Fibroblast of lung (primary cell): ENCODE measurements at places on chromosomes 16 and 17.

GRCh38 chr16:19245326-19245925 is 40.1 kb upstream of the CLEC19A start:
- DNase-seq: no peak

DNA sequence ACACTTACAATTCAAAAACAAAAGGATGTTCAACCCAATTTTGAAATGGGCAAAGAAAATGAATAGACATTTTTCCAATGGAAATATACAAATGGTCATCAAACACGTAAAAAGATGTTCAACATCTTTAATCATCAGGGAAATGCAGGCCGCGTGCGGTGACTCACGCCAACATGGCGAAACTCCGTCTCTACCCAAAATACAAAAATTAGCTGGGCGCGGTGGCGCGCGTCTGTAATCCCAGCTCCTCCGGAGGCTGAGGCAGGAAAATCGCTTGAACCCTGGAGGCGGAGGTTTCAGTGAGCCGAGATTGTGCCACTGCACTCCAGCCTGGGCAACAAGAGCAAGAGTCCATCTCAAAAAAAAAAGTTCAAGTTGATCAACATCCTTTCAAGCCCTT is 1.8 kb upstream of the CLUAP1 start:
- no peak for DNase-seq

DNA sequence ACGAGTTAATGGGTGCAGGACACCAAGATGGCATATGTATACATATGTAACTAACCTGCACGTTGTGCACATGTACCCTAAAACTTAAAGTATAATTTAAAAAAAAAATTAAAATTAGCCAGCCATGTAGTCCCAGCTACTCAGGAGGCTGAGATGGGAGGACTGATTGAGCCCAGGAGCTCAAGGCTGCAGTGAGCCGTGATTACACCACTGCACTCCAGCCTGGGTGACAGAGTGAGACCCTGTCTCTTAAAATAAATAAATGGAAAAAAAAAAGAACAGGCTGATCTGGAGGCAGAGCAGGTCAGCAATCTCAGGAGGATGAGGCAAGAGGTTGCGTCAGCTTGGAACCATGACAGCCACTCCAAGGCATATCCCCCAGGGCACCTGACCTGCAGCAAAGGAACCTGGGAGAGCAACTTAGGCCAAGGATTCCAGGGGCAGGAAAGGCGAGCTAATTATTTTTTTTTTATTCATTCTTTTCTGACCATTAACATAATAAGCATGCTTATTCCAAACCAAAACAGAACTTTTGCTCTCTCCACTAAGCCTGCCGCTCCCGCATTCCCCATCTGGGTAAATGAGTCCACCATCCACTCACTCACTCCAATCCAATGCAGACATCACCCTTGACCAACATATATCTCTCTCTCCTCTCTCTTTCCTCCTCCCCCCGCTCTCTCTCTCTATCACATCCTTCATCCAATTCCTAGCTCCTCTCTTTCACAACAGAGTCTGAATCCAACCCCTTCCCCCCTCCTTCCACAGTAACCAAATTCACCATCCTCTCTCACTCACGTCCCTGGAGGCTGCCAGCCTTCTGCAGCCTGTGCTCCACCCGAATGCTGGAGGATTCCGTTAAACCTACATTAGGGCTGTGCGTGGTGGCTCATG is 47.7 kb downstream of the TK2 start:
- DNase-seq: no peak

DNA sequence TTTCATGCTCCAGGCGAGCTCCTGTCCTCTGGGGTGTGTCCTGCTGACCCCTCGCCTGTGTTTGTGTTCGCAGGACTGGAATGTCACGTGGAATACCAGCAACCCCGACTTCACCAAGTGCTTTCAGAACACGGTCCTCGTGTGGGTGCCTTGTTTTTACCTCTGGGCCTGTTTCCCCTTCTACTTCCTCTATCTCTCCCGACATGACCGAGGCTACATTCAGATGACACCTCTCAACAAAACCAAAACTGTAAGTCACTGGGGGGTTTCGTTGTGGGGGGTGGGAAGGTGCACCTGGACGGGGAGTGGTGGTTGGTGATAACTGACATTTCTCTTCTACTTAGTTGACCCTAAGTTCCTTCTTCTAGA is 58.3 kb downstream of the ABCC1 start:
- DNase-seq: no peak

- no peak for DNase-seq
Measured at GRCh38 chr17:27485125-27485524, 28.9 kb downstream of the KSR1 start.

DNA sequence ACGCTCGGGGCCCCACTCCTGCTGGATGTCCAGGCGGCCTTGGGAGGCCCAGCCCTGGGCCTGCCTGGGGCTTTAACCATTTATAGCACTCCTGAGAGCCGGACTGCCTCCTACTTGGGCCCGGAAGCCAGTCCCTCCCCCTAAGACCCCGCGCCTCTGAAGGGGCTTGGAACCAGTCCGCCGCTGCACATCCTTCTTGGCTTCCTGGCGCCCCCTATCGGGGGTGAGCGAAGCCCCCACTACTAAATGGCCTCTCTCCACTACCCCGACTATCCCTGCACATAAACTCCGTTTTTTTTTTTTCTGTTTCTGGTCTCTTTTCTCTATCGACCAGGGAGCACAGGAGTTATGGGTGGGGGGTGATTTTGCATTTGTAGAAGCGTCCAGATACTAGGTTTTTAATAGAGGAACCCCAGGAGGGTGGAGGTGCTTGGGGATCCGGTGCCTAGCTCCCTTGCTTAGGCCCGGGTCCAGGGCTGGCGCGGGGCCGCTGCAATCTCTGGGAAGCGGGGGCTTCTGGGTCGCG is 633 bp upstream of the NOL3 start:
- no peak for DNase-seq

GRCh38 chr17:20246692-20247091 is 220.6 kb downstream of the LGALS9B start:
- no peak for DNase-seq

GRCh38 chr16:29986931-29987330 is 8.5 kb downstream of the HIRIP3 start:
- no peak for DNase-seq

- DNase-seq: no peak
Measured at GRCh38 chr17:7137171-7137943, 22.7 kb upstream of the ASGR2 start.

DNA sequence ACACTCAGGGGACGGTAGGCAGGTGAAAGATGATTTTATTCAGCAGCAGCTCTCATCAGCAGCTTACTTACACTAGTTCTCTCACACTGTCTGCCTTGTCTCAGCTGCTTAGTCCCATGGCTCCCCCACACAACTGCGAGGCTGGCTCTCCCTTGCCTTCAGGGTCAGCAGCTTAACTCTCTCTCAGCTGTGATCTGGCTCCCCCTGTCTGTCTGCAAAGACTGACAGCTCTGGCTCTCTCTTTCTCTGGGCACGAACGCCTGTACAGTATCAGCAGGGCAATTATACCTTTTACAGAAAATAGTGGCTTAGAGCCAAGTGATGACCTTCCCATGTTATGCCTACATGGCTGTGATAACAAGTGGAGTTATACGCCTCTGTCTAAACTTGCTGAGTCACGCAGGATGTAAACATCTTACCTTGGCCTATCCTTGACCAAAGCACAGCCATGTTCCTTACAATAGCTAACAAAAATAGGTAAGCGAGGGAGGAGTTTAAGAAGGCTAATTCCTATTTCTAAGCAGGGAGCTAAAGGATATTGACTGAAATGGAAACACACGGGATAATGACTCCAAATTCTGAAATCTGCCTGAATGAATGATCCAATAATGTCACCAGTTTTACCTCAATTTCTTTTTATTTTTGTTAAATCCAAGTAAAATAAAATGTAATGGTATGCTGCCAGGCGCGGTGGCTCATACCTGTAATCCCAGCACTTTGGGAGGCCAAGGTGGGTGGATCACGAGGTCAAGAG is 1.1 kb upstream of the NDUFAB1 start:
- DNase-seq: no peak

GRCh38 chr16:84277244-84277823 is 17.3 kb upstream of the WFDC1 start:
- DNase-seq: peak; percentile 25

GRCh38 chr16:48150707-48151106 is 5.1 kb downstream of the ABCC12 start:
- DNase-seq: no peak

GRCh38 chr16:7964167-7964566 is 626.1 kb downstream of the TMEM114 start:
- DNase-seq: no peak

GRCh38 chr17:17943281-17943984 is 28.8 kb downstream of the TOM1L2 start:
- DNase-seq: no peak

GRCh38 chr17:40541873-40542557 is 23.3 kb downstream of the CCR7 start:
- peak; percentile 34 for DNase-seq

- DNase-seq: no peak
Measured at GRCh38 chr17:42027961-42028790, 8.3 kb downstream of the NKIRAS2 start.

- no peak for DNase-seq
Measured at GRCh38 chr16:49947907-49948678, 76.9 kb upstream of the CNEP1R1 start.

GRCh38 chr16:28558456-28558855 is 4.7 kb downstream of the SGF29 start:
- DNase-seq: no peak

- DNase-seq: no peak
Measured at GRCh38 chr16:3484318-3485096, 10.8 kb downstream of the C16orf90 start.

DNA sequence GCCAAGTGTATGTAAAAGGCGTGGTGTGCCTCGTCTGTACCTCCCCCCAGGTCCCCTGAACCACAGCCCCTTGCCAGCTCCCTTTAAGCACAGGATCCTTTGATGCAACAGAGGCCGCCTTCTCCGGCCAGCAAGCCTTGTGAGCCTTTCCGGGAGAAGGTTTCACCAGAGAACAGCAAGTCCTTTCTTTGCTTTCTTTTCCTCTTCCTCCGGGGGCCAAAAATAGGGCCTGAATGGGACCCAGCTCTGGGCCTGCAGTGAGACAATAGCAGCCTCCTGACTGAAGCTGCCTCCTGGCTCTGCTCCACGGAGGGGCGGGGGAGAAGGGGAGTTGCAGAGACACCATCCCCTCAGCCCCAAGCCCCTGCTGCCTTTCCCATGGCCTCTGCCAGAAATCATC is 9.0 kb downstream of the ADGRG1 start:
- no peak for DNase-seq

DNA sequence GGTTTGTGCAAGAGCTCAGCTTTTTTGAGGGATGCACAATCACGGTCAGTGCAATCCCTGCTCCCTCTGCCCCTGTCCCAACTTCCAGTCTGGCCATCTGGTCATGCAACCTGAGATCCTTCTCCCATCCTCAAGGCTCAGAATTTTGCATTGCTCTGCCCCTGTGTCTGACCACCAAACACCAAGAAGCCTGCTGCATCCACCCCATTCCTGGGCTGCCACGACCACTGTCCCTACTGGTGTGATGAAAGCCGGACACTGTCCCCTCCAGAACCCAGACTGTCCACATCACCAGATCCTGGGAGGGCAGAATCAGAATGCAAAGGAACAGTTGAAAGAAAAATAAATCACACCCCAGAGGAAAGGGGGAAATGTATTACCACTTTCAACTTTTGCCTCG is 231.0 kb downstream of the C16orf78 start:
- no peak for DNase-seq

GRCh38 chr17:12853921-12854320 is 64.6 kb downstream of the ARHGAP44 start:
- DNase-seq: no peak

- no peak for DNase-seq
Measured at GRCh38 chr17:74737299-74738050, 419 bp downstream of the RAB37 start.

DNA sequence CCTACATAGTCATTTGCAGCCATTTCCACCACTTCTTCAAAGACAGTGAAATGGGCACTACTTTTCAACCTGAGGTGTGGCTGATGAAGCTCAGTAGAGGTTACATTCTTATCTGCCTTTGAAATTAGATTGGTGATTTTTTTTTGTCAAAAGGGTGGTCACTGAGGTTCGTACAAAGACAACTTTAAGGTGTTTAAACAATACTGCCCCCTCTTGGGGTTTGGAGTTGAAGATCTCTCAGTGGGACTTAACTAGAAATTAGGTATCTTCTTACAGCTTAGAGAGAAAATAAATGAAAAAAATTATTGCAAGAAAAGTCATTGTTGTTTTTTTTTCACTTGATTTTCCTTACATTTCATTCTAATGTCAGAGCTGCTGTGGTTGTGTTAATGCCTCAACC is 713.2 kb downstream of the CDH11 start:
- no peak for DNase-seq

DNA sequence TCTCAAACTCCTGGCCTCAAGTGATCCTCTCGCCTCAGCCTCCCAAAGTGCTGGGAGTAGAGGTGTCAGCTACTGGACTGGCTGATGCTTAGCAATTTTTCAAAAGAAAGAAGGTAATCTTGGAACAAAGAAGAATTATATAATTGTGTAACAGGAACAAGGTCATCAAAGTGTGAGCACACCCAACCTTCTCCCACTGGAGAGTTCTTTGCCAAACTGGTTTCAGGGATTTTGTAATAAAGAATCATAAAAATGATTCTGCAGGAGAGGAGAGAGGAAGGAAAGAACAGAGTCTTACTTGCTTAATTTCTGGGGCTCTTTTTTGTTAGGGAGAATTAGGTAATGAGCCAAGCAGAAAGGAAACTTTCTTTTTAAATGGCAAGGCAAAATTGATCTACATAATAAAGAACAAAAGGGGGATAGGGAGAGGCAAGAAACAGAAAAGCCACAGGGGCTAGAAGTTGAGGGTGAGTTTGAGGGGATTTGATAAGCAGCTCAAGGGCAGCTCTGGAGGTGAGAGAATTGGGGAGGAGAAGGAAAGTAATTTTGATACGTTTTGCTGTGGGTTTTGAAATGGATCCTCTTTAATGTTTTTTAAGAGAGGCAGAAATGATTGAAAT is 21.3 kb downstream of the CHD9NB start:
- no peak for DNase-seq

DNA sequence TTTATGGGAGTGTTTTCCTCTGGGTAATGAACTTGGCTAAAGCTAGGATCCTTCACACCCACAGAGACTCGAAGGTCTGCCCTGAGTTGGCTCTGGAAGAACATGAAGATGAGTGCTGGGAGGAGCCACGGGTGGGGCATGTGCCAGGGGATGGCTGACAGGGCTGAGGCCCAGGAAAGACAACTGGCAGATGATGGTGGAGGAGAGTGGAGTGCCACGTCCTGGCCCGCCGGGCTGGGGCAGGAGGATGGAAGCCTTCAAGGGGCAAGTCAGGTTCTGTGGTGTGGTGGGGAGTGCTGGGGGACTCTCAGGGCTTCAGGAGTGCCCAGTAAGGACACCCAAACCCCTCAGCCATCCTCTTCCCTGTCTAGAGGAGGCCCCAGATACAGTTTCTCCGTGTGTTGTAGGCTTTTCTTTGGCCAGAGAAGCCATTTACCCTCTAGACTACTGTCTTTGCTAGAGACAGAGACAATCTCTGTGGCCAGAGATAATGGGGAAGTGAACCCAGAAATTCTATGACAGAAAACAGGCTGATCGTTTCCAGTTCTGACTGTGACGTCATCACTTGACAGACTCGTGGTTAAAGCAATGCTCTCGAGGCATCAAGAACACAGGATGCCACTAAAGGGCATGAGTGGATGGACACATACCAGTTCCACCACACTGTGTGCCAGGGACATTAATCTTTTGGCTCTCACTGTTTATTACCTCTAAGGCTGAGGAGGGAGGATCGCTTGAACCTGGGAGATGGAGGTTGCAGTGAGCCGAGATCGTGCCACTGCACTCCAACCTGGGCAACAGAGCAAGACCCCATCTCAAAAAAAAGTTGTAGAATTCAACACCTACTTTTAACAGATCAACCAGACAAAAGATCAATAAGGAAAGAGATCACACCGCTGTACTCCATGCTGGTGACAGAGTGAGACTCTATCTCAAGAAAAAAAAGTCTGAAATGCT is 18.6 kb upstream of the SLC5A10 start:
- no peak for DNase-seq

GRCh38 chr16:75105306-75106061 is 11.1 kb downstream of the LDHD start:
- peak; percentile 83 for DNase-seq
